ENCODE measurements at places on chromosomes 12 and 14.

DNA sequence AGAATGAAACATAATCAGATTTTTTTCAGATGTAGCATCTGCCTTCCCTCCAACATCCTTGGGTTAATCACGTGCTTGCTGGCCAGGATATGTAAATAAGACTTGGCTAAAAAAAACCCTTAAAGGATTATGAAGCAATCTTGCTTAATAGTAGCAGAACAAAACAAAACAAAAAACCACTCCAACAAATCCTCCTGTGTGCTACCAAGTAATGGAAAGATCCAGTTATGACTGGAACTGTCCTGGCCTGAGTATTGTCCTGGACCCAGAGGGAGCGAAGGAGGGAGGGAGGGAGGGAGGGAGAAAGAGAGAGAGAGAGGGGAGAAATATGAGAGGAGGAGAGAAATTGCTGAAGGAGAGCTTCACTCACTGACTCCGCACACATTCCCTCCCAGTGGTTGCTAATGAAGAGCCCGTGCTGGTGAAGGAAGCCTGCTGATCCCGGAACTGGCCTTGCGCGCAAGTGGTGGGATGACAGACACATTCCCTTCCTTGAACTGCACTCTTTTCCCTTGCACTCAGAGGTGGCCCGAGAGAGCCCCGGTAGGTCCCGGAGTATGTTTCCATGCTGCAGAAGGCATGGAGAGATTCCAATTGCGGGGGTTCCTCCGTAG, 57.2 kb downstream of the HMGA2 start:
- peak; percentile 44 for DNase-seq

GRCh38 chr14:80304125-80304766, 92.9 kb upstream of the DIO2 start:
- DNase-seq = no peak

DNA sequence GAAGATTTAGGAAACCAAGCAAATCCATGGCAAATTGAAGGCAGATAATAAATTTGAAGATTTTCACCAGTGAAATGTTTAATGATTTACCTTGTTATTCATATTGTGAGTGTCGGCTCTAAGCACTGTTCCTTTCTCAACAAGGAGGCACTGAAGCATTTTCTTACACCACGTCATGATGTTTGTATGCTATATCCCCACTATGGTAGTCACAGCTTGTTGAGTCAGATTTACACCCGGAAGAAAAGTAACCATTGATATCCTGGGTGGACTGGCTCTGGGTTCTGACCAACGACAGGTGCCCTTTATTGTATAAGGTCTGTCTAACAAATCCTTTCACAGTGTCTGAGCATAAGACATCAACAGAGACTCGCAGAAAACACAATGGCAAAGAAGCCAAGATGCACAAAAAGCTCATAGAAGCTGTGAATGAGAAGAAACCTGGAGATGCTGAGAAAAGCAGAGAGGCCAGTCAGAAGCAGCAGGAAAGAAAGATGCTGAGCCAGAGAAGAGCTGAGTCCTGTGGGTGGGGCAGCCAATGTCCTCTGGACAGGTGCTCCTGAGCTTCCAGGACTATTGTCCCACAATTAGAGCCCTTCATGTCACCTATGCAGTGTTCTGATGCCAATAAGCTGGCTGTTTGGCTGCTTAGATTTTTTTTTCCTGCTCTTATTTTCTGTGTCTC, 49.7 kb upstream of the ARHGAP5 start:
- DNase-seq = peak; percentile 82

DNA sequence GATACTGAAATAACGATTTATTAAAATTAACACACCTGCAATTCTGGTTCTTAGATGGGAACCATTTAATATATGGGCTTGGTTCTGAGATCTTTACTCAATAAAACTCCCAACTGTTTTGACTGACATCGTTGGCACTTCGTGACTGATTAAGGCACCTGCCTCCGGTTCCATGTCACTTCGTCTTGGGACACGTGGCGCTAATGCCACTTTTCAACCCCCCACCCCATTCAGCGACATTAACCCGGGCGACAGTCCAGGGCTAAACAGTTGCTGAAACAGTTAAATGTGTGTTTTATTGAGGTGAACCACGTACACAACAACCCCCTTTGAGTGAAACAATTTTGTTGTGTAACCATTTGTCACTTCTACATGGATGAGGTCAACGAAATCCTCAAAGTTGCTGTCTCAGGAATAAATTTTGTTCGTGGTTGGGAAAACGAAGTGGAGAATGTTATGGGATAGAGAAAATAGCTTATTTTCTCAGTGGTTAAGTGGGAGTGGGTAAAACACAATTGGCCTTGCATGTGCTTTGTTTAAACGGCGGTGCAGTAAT, 9.9 kb upstream of the SLC38A2 start:
- DNase-seq = no peak

DNA sequence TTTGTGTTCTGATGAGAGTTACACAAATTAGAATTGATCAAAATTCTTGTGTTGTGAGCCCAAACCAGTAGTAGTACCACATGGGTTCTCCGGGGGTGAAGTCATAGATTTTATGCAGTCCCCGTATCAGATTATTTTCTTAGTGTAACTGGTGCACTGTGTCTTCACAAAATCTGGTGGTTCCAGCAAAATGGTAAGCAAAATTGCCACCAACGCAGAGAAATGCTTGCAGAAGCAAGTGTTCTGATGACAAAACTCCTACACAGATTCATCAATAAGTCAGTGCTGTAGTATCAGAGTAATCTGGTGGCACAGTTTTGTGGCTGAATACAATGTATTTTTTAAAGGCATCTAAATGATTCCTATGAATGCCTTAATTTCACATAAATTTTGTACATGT, 1.3 kb upstream of the CACNA2D4 start:
- DNase-seq = no peak

DNA sequence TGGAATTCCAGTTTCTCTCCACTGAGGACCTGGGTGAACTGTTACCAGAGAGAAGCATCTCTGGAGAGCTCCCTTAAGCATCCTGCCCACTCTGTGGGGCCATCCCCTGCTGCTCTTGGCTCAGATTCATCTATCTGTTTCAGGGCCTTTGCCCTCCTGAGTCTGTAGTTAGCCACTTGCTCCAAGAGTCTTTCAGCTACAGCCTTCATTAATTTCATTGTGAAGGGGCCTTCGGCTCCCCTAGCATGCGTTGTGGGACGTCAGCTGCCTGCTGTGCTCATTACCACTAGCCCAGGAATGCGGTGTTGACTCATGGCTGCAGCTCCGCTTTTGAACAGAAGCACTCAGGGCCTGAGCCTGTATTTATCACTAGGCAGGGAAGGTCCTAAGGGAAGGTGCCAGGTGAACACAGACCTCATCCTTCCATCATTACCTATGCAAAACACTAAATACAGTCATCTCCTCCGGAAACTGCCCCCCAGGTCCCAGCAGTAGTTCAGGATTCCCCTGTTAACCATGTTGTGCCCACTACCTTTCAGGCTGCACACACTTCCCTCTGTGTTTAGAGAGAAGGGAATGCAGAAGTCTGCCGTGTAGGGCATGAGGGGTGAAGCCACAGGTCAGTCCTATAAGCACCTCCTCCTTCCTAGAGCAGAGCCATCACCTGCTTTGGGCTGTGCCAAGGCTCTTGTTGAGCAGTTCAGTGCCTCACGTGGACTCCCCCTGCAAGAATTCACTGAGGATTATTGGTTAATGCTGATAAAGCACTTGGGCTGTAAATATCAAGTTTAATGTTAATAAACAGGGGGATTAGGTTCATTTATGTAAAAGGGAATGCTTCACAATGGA, 191.4 kb downstream of the CACNA1C start:
- peak; percentile 76 for DNase-seq

- no peak for DNase-seq
Observed at GRCh38 chr12:18411453-18411852, 150.1 kb downstream of the PIK3C2G start.

GRCh38 chr12:121793838-121794533, 498 bp upstream of the RHOF start:
- DNase-seq = peak; percentile 98

DNA sequence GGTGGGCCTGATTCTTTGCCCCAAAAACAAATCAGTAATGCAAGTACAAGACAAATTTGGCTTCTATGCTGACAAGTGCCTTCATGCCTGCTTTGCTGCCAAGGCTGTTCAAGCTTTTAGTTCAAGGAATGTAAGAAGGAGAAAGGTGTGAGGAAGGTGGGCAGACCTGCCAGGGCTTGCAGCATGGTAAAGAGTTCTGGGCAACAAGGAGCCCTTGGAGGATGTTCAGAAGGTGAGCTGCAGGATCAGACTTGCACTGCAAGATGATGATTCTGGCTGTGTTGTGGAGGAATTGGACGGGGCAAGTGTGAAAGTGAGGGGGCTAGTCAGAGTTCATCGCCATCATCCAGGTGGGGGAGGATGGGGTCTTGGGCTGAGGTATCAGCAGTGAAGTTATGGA, 167.9 kb downstream of the NUAK1 start:
- no peak for DNase-seq

DNA sequence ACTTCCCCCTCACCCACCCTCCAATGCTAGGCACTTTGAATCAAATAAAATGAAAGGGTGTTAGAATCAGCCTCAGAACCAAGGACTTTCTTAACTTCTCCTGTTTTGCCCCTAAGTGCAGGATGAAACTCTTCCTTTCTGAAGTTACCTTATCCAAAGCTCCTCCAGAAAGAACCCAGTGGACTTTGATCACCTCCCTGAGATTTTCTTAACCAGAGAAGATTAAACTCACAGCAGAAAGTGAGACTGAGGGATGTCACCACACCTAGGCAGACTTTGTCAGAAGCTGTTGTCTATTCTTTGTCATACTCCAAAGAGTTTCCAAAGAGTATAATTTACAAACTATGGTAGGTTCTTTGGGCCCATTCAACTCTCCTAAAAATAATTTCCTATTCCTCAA, 14.2 kb upstream of the RNASE3 start:
- DNase-seq = no peak

DNA sequence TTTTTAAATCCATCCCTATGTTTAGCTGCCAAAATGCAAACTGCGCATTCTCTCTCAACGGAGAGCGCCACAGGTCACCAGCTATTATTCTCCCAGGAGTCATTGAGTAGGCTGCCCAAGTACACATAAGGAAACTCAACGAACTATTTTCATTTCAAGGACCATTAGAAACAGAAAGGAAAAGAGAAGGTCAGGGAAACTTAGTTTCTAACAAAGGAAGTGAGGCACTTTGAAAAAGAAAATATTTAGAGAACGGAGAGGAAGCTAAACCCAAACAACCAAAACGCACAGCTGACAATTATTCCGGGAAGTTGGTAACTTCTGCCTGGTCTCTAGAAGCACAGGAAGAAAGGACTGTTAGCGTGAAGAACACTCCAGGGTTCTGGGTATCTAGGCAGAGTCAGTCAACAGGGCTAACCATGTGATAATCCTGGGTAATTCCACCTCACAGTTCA, 23.5 kb downstream of the GPHB5 start:
- no peak for DNase-seq

DNA sequence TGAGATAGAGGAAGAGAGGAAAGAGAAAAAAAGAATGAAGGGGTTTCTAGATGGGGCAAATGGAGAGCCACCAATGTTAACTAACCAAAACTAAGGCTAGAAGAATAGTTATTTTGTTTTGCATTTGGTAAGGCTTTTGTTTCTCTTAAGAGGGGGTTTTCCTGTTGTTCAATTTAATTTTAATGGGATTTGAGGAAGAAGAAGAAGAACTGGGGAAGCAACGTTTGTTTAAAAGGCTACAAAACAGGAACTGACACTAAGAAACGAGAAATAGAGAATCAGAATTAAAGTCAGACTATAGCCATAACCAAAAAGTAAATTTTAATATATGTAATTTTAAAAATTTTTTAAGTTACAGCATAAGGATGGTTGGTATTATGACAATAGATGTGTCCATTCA, 13.7 kb downstream of the TXNDC16 start:
- DNase-seq = no peak
